Stimulated activated CD4-positive, alpha-beta T cell treated with anti-CD3 and anti-CD28 coated beads, Interleukin-15, amount 100 ng/mL, for 1 hour (primary cell): ENCODE measurements at places on chromosomes 6 and 20.

GRCh38 chr20:42974347-42974746 lies 215.4 kb downstream of the PTPRT start:
- no peak for DNase-seq

DNA sequence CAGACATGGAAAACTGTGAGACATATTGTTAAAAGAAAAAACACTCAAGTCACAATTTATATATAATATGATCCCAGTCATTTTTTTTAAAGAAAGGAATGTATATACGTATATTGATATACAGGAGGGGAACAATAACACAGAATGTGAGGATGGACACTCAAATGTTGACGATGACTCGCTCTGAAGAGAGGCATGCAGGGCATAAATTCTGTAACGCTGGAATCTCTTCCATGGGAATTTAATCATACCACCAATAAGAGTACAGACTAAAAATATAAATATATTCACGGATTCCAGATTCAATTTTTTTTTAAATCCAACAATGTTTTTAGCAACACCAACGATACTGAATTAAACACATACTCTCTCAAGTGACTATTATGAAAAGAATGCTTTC lies 106.9 kb upstream of the CCDC28A start:
- no peak for DNase-seq

DNA sequence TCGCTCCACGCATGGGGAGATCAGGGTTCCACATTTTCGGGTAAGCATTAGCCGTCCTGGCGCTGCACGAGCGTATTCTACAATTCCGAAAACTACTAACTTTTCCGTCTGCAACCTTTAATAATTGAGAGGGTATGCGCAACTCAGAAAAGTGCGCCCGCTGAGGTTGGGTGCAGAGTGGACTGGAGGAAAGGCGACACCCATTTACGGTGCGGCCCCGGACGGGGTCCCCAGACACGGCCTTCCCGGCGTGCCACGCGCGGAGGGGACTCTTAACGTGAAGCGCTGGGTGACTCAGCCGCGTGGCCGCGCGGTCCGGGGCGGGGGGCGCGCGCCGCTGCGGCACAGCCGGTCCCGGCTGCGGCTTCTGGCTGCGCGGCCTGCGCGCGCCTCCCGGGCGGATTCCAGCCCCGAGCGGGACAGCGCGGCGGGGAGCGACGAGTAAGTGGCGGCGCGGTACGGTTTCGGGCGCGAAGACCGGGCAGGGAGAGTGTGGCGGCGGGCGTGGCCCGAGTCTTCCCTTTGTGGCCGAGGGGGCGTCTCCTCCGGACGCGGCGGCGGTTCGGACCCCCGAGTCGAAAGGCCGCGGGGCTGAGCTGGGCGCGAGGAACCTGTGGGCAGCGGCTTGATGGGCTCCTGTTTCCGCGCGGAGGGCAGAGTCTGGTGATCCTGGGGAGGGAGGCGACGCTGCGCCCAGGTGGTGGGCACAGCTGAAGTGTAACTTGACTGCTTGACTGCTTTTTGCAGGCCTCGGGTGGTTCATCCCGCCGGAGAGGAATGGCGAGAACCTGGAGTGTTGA lies at the start of the genes KCTD20 and PXT1:
Gene KCTD20 (plus strand): TSS at position 330 of the 800 bp plus-strand sequence. CDS start 27,098 bp downstream, outside the sequence.
Gene PXT1 (minus strand): TSS at position 184 of the 800 bp plus-strand sequence. CDS start 16,772 bp downstream, outside the sequence.
- peak; percentile 69 for DNase-seq

DNA sequence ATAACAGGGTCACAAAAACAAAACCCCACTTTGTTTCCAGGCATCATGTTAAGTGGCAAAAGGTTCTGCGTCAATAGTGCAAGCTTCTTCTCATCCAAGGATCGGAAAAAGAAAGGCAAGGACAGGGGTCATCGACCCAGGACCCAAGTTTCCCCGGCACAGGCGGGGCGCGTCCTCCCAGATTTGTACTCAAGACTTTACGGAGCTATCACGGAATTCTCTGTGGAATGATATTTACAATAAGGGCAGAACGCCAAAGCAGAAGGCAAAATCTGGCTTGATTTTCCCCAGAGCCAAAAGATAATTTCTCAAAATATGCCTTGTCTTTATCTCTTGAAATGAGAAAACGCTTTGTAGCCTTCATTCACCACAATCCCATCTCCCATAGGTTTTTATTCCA lies 25.5 kb downstream of the PDE10A start:
- DNase-seq = no peak

GRCh38 chr6:163646133-163646532 lies 231.6 kb downstream of the QKI start:
- DNase-seq = no peak

- no peak for DNase-seq
Observed at GRCh38 chr6:80480421-80481157, 374.1 kb downstream of the BCKDHB start.

- no peak for DNase-seq
Observed at GRCh38 chr20:32563311-32564272, 21.5 kb downstream of the NOL4L start.

DNA sequence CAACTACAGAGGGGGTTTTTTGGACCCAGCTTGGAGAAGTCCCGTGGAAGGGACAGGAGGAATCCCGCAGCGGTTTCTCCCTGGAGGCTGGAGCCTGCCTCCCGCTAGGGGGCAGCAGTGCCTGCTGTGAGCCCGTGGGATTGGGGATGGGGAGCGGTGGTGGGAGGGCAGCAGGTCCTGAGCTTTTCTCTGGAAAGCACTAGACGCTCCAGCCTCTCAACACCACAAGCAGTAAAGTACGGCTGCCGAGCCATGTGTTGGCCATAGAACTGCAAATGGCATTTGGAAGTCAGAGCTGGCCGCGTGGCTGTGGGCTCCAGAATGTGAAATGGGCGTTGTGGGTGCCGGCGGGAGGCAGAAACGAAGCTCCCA lies 47.8 kb downstream of the GMPR start:
- no peak for DNase-seq

- no peak for DNase-seq
Observed at GRCh38 chr6:110328259-110328658, 29.9 kb downstream of the METTL24 start.

DNA sequence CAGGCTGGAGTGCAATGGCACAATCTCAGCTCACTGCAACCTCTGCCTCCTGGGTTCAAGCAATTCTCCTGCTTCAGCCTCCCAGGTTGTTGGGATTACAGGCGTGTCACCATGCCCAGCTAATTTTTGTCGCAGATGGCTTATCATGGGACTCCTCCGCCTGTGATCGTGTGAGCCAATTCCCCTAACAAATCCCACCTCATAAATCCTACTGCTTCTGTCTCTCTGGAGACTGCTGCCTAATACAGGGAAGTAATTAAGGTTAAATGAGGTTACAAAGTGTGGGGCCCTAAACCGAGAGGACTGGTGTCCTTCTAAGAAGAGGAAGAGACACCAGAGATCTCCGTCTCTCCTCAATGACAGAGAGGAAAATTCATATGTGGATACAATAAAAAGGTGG lies 52.0 kb downstream of the TRPC4AP start:
- no peak for DNase-seq

DNA sequence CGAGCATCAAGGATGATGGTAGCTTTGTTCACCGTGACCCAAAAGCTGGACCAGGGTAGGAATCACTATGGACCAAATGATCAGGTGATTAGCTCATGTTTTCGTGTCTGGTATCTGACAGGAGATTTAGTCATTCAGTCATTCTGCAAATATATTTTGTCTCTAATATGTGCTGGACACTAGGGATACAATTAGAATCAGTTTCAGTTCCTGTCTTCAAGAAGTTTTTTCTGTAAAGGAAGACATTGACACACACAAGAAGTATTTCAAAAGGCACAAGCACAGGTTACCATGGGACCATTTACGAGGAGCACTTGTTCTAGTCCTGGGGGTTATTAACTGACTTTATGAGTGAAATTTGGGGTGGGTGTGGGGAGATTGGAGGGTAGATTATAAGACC lies 244.9 kb downstream of the HIVEP2 start:
- no peak for DNase-seq

- DNase-seq = no peak
Observed at GRCh38 chr6:39876826-39877225, 57.4 kb downstream of the MOCS1 start.

GRCh38 chr6:170030821-170031471 lies 259.9 kb downstream of the DLL1 start:
- DNase-seq = no peak

DNA sequence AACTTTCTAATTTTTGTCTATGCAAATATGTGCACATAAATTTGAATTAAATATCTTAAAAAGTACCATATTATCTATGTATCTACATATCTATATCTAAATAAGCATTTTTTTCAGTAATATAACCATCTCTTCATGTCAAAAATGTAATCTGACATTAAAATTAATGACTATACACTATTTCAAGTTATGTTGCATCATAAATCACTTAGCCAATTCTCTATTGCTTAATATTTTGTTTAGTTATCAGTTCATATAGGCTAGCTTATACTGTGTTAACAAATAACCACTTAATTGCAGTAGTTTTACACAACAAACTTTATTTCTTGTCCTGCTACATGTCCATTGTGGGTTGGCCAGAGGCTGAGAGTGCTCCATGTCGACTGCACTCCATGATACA lies 360.8 kb downstream of the EPM2A start:
- no peak for DNase-seq

- no peak for DNase-seq
Observed at GRCh38 chr6:39086294-39086693, 28.7 kb downstream of the SAYSD1 start.
